ENCODE measurements at places on chromosomes 2 and 18.

- DNase-seq: no peak
Measured at GRCh38 chr18:39732918-39733317, 2167.3 kb upstream of the CELF4 start.

GRCh38 chr2:80092474-80092873, 212.1 kb downstream of the LRRTM1 start:
- DNase-seq: no peak

- DNase-seq: no peak
Measured at GRCh38 chr2:118128826-118129225, 40.6 kb downstream of the INSIG2 start.

DNA sequence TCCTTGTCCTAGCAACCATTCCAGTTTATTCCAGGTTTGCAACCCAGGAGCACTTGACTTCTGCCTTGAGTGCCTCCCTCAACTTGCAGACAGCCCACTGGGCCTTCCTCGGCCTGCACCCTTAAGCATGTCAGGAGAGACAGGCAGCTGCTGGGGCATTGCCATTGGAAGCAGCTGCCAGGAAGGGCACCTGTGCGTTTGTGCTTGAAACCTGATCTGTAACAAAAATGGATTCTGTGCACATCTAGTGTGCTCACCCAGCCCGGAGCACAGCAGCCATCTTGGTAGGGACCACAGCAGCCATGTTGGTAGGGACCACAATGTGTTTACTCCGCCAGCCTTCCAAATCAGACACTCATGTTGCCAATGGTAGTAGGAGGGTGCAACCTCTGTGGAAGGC, 44.3 kb upstream of the GLI2 start:
- DNase-seq: no peak

DNA sequence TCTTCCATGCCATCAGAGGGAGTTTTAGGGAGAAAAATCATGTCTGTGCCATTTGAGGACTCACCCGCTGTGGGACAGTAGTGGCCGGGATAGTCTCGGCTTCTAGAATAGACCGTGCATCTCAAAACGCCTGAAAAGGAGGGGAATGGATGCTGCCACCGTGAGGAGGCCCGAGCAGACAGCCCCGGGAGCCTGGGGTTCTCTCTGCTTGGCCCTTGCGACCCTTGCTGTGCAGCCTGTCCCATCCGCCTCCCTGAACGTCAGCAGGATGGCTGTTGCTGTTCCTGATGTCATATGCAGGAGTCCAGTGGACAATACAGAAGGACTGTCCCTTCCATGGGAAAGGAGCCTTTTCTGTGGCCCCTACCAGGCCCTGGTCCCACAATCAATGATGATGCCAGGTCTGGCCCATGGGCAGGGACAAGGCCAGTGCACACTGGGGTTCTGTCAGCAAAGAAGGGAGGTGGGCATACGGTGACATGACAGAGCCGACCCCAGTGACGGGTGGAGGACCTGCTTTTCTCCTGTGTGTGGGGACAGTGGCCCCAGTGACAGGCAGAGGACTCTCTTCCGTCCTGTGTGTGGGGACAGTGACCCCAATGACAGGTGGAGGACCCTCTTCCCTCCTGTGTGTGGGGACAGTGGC, 58.8 kb downstream of the ACKR3 start:
- no peak for DNase-seq

DNA sequence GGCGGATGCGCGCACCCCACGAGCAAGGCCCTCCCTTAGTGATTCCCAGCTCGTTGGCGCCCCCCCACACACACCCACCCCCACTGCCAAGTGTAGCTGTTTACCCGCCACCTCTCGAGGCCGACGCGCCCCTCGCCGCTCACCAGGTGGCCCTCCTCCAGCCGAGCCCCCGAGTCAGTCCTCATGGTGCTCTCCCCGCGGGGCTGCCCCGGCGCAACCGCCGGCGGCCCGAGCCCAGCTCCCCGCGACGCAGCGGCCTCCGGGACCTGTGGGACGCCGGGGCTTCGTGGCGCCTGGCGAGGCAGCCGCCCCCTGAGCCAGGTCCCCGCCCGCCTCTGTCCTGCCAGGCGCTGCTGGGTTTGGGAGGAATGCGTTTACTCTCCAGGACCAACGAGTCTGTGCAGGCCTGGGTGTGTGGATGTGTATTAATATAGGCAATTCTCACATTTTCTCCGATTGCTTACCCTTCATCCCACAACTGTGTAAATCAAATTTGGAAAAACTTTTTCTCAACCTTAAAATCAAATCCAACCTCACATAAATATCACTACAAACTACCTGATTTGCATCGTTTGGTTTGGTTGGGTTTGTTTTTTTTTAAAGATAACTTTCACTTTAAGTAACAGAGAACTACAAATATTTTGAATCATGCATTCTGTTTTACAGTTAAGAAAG, at the start of gene TMEM237:
Gene TMEM237 (minus strand): TSS at position 288 of the 675 bp plus-strand sequence. CDS start 103 bp downstream, at position 185.
- DNase-seq: peak; percentile 73

DNA sequence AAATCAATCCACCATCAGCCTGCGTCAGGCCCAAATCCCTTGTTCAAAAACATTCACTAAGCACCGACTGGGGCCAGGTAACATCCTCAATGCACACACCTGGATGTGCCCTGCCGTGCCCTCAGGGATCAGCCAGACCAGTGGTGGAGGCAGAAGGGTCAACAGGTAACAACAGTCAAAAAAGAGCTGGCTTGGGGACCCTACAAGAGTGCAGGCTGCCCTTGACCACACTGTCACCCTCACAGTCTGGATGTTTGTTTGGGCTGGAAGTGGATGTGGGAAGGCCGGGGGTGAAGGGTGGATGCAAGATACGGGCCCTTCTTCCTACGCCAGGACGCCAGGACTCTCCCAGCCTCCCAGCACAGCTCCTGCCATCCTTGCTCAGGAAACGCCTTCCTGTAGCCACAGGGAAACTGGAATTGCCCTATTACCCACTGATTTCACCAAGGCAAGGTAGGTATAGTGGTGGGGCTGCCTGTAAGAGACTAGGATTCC, 2.7 kb downstream of the BIN1 start:
- no peak for DNase-seq

- no peak for DNase-seq
Measured at GRCh38 chr2:160652236-160652635, 158.6 kb upstream of the RBMS1 start.

DNA sequence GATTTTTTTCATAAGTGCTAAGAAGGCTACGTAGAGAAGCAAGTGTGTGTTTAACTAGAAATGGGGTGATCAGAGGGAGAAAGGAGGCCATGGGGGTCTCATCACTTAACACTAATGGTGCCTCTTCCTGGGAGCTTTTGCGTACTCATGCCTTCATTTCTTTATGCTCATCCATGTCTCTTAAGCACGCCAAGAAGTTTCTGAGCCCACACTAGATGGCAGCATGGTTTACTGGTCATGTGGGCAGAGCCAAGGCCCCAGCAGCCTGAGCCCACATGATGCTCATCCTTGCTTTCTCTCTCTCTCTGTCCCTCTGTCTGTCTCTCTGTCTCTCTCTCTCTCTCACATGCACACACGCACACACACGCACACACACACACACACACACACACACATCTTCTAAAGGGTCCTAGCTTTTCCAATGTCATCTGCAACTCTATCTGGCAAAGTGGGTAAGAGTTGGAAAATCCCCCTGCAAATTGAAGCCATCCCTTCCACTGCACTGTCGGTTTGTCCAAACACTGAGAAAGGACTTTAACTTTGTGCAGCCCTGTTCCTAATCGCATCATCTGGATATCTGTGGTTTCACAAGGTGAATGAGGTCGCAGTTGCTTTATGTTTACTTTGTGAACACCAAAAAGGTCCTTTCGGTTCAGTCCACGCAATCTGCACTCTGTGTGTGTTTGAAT, 137.1 kb upstream of the CCDC68 start:
- DNase-seq: no peak

DNA sequence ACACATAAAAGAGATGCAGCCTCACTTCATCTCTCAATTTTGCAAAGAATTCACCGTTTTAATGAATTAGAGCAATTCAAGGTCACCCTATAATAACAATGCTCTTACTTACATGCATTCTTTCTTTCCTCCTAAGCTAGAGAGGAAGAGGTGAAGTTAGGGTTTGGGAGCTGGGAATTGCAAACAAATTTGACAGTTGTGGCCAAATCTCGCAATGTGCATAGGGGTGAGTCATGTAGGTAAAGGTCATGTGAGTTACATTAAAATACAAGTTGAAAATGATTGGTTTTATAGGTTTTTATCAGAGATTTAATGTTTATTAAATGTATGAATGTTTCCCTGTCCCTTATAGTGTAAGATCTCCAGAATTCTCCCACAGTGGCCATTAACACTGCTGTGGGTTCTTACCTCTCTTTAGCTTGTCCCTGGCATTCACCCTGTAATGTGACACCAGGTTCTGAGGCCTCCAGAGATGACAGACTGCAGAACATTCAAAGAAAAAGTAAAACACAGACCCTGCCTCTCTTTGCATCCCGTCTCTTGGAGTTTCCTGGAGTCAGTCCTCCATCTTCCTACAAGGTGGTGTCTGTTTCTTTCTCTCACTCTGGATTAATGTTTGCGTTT, 53.7 kb upstream of the LGALSL start:
- DNase-seq: no peak

DNA sequence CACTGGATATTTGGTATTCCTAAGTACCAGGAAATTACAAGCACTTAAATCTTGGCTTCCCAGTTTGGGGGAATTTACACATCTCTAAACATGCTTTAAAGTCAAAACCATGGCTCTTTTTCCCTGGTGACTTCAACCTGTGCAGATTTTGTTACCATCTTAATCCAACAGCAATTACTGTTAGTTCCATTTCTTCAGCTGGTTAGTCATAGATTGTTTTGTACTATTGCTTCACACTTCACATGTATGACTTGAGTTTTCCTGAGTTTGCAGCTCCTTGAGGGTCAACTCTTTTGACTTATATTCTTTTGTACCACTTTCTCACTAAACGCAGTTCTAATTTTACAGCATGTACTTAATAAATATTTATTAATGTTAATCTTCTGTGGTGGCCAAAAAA, 203.4 kb upstream of the RND3 start:
- no peak for DNase-seq

DNA sequence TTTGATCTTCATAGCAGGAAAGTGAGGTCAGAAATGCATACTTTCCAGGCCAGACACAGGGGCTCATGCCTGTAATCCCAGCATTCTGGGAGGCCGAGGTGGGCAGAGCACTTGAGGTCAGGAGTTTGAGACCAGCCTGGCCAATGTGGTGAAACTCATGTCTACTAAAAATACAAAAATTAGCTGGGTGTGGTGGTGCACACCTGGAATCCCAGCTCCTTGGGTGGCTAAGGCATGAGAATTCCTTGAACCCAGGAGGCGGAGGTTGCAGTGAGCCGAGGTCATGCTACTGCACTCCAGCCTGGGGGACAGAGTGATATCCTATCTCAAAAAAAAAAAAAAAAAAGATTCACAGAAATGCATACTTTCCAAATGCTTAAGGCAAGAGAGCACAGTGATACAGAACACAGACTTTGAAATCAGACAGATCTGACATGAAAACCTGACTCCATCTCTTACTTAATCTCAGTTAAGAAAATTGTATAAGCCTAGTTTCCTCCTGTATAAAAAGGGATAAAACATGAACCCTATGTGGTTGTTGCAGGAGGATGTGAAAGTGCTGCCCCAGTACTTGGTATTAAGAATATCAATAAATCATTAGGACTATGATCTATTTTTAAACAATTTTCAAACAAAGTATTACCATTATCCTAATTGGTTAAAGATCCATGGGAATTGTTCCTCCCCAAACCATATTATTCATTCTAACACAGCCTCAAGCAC, 26.4 kb downstream of the COBLL1 start:
- no peak for DNase-seq
